ENCODE measurements at places on chromosomes 2 and 18.

DNA sequence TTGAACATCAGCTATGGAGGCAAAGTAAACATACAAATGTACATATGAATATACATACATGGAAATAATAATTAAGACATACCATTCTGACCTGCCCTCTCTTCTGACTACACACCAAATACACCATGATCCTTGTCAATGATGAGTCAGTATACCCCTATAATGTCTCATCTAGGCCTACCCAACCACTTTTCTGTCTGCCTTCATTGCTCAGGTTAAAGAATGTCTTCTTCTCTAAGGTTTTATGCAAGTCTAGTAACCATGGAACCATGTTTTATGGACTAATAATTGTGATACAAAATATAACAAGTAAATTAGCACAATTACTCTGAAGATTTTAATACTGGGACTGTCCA, 128.7 kb downstream of the NCKAP5 start:
- no peak for DNase-seq

GRCh38 chr2:43397411-43397810, 171.0 kb upstream of the ZFP36L2 start:
- no peak for DNase-seq

- no peak for DNase-seq
Measured at GRCh38 chr2:973129-973528, 22.5 kb downstream of the SNTG2 start.

DNA sequence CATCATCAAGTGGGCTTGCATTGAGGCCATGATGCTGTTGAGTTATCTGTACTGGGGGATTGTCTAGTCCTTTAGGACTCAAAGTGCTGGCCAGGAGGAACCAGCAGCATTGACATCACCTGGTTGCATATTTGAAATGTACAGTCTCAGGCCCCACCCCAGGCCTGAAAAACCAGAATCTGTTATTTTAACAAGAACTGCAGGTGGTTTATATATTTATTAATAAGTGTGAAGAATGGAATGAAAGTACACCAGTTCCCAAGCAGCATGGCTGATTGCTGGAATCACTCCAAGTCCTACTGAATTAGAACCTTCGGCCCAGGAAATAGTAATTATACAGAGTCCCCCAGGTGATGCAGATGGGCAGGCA, 2.8 kb downstream of the IL1F10 start:
- DNase-seq: no peak

DNA sequence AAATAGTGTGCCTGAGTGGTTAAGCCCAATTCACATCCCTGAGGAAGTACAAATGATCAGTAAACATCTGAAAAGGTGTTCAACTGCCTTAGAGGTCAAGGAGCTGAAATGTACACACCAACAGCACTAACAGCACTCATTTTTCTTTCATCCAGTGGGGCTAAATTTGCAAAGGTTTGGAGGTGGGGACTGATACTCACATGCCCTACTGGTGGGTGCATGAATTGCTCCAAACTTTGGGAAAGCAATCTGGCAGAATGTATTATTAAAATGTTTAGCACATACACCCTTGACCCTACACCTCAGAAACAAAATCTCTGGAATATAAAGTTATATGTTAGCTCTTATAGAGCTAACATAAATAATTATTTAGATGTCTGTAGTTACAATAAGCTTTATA, 19.0 kb upstream of the FAM178B start:
- no peak for DNase-seq

DNA sequence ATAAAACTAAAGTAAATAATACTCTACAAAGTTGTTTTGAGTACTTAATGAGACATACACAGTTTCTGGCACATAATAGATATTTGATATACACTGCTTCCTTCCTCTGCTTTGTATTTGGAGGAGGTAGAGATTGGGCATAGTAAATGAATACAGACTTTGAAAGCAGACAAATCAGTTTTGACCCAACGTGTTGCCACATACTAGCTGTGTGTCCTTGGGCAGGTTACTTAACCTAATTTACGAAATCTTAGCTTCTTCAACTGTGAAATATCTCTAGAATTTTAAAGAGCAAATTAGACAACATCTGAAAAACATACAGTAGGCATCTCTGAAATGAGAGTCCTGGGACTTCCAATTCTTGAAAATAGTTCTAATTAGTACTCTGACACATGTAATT, 425.4 kb downstream of the TGIF1 start:
- no peak for DNase-seq

DNA sequence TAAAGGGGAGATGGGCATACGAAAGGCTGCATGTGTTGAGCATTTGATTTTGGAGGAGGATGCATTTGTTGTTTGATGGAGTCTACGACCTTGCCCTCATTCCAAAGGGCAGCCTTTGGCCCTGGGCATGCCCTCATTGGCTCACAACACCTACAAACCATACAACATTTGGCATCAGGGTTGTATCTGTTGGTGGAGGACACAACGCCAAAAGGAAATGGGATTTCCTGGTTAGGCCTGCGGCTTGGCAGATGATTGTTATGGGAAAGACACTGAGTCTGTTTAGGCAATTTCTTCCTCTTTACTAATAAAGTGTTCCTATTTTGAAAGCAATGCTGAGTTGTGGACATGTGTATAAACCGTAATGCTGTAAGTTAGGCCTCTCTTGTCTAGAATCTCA, 246.9 kb downstream of the LDLRAD4 start:
- no peak for DNase-seq

DNA sequence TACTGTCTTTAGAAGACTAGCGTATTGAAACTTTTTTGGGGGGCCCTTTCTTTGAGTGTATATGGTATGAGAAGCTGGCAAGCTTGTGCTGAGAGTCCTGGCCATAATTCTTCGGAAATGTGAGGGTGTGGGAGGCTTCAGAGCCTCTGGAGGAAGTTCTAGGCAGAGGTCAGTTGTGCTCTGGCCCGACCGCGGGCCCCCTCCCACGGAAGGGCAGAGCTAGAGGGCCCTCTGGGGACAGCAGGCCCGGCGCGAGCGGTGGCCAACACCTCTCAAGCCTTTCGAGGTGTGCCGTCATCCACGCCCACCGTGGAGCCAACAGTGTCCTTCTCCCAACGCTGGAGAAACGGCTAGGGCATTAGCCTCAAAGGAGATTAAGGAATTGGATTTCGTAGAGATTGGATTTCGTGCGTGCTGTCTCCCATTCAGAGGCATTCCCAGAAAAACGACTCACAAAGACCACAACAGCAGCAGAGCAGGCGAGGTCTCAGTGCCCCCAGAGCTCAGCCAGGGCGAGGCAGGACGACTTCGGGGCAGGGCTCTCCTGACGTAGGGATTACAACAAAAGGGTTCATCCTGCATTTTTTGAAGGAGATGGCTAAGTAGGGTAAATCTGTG, 2.2 kb upstream of the MTCL1 start:
- DNase-seq: no peak

GRCh38 chr2:216881411-216881810, 21.5 kb upstream of the TNP1 start:
- DNase-seq: no peak

DNA sequence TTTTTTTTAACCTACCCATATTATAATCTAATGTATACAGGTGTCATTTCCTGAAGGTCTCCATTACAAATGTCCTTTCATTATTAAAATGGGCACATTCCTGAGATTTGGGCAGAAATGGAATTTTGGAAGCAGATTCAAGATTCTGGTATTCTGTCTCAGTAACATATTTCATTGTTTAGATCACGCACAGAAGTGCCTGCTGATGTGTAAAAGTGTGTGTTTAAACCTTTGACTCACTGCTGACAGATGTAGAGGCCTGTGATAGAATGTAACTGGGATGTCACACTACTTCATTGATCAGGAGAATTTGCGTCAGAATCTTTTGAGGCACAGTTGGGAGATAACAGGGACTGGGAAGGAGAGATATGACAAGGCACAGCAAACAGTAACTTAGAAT, 276.8 kb upstream of the EPAS1 start:
- no peak for DNase-seq

- DNase-seq: no peak
Measured at GRCh38 chr2:29015701-29016470, 34.8 kb downstream of the TOGARAM2 start.

DNA sequence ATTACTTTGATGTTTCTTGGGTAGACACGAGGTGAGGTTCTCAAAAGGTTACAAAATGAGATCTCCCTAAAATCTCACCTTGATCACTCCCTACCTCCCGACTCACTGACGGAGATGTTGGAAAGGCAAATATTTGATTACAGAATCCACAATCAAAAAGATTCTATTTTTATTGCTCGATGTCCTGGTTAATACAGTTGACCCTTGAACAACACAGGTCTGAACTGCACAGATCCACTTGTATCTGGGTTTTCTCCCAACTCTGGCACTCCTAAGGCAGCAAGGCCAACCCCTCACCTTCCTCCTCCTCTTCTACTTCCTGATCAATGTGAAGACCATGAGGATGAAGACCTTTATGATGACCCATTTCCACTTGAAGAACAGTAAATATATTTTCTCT, 125.3 kb downstream of the C2orf74 start:
- no peak for DNase-seq

- DNase-seq: no peak
Measured at GRCh38 chr18:79588636-79589481, 90.7 kb upstream of the CTDP1 start.

- DNase-seq: no peak
Measured at GRCh38 chr2:110819711-110820110, 87.3 kb downstream of the ACOXL start.

DNA sequence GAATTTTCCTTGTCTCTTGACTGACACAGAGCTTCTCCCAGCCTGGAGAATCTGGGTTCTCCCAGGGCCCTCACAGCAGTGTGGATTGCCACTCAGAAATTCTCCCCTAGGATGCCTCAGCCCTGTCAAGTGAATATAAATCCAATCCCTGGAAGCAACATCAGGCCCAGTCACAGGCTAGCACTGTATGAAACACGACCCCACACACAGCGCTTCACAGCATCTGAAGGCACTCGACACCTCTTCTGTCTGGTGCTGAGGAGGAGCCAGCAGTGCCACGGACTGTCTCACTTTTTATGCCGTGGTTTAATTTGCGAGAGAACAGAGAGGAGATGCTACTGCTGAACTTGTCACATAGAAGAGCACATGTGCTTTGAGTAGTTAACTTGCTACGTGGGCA, 164.5 kb downstream of the NAPG start:
- DNase-seq: no peak
